Iris pigment epithelial cell (primary cell): ENCODE measurements at places on chromosomes 3 and 15.

- DNase-seq, result no peak
These were observed 2.7 kb downstream of the LMAN1L start for GRCh38 chr15:74815121-74815934.

DNA sequence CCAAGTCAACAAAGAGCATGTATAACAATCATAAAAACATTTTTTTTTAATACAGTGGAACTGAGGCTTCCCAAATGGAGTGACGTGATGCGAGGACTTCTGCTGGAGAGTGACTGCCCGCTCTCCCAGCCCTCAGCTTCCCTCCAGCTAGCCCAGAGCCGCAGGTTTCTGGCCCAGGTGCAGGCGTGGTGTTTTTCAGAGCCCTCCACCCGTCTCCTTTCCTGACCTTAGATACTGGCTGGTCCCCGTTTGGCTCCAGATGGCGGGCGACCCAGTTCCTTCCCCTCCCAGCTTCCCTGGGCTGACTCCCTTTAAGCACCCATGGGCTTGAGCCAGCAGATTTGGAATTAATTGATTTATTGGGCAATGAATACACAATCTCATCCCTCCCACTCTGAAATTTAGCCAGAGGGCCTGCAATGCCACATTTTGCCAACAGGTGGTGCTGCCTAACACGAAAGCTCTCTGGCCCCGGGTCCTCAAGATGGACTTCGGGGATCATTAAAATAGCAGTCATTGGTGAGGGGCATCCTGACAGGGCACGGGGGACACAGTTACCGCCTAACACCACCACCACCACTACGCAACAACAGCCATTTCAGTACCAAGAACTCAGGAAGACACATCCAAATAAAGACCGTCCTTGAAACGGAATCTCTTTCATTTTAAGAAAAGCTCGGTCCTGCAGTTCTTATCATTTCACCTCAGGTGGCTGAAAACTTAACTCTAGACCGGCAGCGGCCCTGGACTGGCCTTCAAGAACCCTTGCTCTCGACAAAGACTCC lies 47.5 kb upstream of the MUC4 start:
- peak; percentile 47 for DNase-seq

GRCh38 chr3:185764163-185764979 lies 60.5 kb downstream of the IGF2BP2 start:
- DNase-seq, result peak; percentile 75

DNA sequence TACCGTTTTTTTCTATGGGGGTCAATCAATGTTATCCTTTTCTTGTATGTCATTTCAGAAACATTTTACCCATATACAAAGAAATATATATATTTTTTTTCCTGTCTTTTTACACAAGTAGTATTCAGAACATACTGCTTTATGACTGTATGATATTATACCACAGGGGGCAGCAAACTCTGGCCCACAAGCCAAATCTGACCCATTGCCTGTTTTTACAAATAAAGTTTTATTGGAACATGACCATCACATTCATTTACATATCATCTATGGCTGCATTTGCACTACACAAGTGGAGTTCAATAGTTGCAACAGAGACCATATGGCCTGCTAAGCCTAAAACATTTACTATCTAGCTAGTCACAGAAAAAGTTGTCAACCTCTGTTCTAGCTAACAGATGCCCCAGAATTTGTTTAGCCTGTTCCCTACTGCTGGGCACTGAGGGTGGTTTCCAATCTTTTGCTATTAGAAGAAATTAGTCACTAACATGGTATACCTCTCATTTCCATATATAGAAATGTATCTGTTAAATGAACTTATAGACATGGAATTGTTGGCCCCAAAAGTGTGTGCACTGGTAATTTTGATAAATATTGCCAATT lies 57.7 kb downstream of the BFSP2 start:
- DNase-seq, result peak; percentile 22

GRCh38 chr3:136283627-136284026 lies 33.5 kb downstream of the PCCB start:
- DNase-seq, result peak; percentile 55
